SJSA1 (cell line): ENCODE measurements at places on chromosomes 5 and 9. TPM values are rescaled to one million over a fixed set of nuclear protein-coding genes. Genes with fewer than 3 reads are reported as not detected.

DNA sequence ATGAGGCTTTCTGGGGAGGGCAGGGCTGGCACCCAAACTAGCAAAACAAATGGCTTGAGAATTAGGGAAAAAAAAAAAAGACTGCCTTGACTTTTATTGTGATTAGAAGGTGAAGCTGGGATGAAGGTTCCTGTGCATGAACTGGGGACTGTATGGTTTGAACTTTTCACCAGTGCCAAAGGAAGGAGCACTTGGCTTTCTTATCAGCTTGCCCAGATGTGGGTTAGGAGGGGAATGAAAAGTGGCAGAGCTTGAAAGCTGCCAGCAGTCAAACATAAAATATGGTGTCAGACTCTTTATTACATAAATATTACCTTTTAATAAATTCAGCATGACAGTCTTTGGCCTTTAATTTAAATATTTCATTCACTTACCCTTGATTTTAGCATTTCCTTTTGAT is 182.5 kb downstream of the PSAT1 start:
- H3K4me1 ChIP-seq, result no peaks in the 10 kb centered on the region; the same call in 1 of the 2 replicates
- H3K27ac ChIP-seq, result no peak overlapping the region
- H3K4me3 ChIP-seq, result no peak overlapping the region
- no peaks in the 10 kb centered on the region for H3K27me3 ChIP-seq

DNA sequence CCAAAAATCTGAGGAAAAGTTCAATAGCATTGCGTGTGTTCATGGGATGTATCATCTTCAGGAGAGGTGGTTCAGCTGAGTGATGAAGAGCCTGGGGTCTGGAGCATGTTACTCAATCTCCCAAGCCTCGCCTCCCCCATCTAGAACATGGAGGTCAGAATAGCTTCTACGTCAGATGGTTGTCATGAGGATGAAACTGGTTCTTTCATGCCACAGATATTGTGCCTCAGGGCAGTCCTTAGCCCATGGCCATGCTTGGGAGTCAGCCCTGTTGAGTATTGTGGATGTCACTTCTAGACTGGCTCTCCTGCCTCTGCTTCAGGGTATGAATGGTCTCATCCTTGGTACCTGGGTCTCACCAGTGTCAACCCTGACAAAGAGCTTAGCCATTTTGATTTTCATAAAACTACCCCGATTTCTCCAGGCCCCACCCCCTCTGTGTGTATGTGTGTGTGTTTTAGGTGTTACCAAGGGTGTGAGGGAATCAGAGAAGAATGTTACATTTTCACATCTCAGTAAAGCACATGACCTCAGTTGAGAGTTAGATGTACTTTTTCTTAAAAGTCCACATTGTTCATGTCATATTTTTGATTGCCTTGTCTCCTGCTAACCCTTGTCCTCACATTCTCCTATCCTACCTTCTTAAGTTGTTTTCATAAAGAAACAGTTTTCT is 97.8 kb upstream of the CD180 start:
- no peaks in the 10 kb centered on the region for H3K36me3 ChIP-seq
- H3K4me1 ChIP-seq, result no peaks in the 10 kb centered on the region
- no peaks in the 10 kb centered on the region for H3K27me3 ChIP-seq
- no peak overlapping the region for H3K4me3 ChIP-seq
- H3K27ac ChIP-seq, result no peak overlapping the region
- DNase-seq, result no peak

DNA sequence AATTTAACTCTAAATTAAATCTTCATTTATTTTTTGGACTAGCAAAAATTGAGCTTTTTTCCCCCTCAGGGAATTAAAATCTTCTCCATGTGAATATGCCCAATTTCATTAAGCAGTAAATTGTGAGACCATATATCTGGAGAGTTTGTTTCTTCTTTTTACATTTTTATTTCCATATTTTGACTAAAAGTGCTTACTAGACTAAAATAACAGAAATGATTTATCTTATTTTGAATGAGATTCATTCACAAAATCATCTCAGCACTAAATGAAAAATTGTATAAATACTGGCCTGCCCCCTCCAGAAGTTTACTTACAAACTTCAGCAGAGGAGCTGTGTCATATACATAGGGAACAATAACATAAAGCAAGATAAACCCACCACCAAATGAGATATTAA is 26.6 kb downstream of the MAPKAP1 start:
- no peak overlapping the region for H3K27ac ChIP-seq
- no peak overlapping the region for H3K4me3 ChIP-seq
- H3K4me1 ChIP-seq, result peaks cover 14% of the 10 kb centered on the region
- 0 out of 2 replicates have a peak, but pooled peaks cover 8% of the 10 kb centered on the region for H3K36me3 ChIP-seq
- DNase-seq, result no peak
- H3K27me3 ChIP-seq, result no peaks in the 10 kb centered on the region

DNA sequence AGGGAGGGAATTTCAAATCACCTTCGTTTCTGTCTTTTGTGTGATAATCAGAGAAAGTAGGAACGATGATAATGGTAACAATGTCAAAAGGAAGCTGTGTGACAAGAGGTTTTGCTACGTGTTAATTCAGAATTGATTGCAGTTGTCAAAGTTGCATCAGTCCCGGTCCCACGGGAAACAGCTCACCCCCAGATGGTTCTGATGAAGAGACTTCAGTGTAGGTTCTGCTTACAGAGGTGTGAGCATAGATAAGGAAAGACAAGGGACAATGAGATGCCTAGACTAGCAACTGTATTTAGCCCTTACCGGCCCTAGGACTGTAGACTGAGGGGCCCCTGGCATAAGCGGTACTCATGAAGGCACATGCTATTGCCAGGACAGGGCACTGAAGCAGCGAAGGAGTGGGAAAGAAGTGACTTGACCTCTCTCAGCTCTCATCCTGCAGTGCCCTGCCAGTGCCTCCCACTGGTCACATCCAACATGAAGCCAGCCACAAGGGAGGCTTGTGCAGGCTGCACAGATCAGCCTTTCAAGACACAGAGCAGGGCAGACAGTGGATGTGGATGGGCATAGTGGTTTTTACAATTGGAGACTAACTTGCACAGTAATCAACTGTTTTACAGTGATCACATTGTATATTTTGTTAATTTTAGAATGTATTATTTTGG is 21.1 kb downstream of the PDE8B start:
- H3K36me3 ChIP-seq, result no peaks in the 10 kb centered on the region
- DNase-seq, result no peak
- no peak overlapping the region for H3K4me3 ChIP-seq
- H3K27ac ChIP-seq, result no peak overlapping the region

GRCh38 chr5:171644536-171644935 is 141.1 kb upstream of the SMIM23 start:
- no peak overlapping the region for H3K4me3 ChIP-seq
- H3K27ac ChIP-seq, result peak overlapping the region; percentile 58
- peaks cover 74% of the 10 kb centered on the region for H3K4me1 ChIP-seq

GRCh38 chr9:117188394-117188793 is 226.5 kb downstream of the ASTN2 start:
- H3K36me3 ChIP-seq, result no peaks in the 10 kb centered on the region
- H3K27ac ChIP-seq, result no peak overlapping the region
- H3K4me3 ChIP-seq, result no peak overlapping the region

GRCh38 chr5:24067208-24067607 is 559.8 kb downstream of the PRDM9 start:
- no peaks in the 10 kb centered on the region for H3K4me1 ChIP-seq
- DNase-seq, result no peak
- H3K27ac ChIP-seq, result no peak overlapping the region
- no peak overlapping the region for H3K4me3 ChIP-seq

- H3K4me3 ChIP-seq, result no peak overlapping the region
- no peak for DNase-seq
- H3K4me1 ChIP-seq, result peaks cover 15% of the 10 kb centered on the region
- no peaks in the 10 kb centered on the region for H3K27me3 ChIP-seq
These were observed 384.8 kb upstream of the MEF2C start for GRCh38 chr5:89267788-89268187.

GRCh38 chr9:20844916-20845315 is 160.9 kb downstream of the FOCAD start:
- DNase-seq, result no peak
- H3K4me1 ChIP-seq, result no peaks in the 10 kb centered on the region
- no peaks in the 10 kb centered on the region for H3K36me3 ChIP-seq
- no peak overlapping the region for H3K27ac ChIP-seq

- H3K36me3 ChIP-seq, result no peaks in the 10 kb centered on the region
- H3K27me3 ChIP-seq, result no peaks in the 10 kb centered on the region
- DNase-seq, result no peak
- H3K4me3 ChIP-seq, result no peak overlapping the region
These were observed 81.7 kb downstream of the ADAMTS19 start for GRCh38 chr5:129541648-129542251.

DNA sequence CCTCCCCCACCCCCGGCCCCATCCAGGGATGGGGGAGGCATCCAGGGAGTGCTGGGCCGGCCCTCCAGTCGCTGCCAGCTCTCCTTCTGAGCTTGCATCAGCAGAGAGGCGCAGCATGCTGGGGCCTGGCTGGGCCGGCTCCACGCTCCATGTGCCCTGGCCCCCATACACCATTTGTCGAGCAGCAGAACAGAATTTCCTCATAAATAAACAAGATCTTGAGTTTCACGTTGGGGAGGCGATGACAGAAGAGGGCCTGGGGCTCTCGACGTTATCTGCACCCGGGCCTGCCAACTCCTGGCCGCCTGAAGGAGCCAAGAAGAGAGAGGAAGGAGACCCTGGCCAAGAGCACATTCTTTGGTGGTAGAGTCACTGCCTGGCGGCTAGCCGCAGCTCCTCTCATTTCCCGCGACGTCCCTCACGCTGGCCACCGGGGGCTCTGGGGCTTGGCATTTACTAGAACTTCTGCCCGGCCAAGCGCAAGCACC is 177.0 kb downstream of the FGF18 start:
- H3K27ac ChIP-seq, result peak overlapping the region; percentile 26
- H3K27me3 ChIP-seq, result no peaks in the 10 kb centered on the region
- H3K36me3 ChIP-seq, result no peaks in the 10 kb centered on the region
- peaks cover 21% of the 10 kb centered on the region for H3K4me1 ChIP-seq
- DNase-seq, result peak; percentile 95

DNA sequence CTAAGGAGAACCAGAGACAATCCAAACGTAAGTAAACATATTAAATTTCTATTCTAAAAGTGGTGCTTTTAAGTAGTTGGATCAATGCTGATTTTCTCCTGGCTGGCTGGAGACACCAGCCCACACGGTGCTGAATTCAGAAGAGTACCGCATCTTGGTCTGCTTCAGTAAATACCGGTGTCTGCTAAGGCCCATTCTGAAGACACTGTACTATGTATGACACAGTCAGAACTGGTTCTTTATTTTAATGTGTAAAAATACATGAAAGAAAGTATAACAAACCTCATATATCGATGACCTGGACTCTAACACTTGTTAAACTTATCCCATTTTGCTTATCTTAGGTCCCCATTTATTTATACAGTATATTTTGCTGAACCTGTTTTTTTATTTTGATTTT is 32.8 kb downstream of the RAPGEF1 start:
- H3K4me1 ChIP-seq, result peaks cover 35% of the 10 kb centered on the region
- no peak overlapping the region for H3K27ac ChIP-seq
- H3K36me3 ChIP-seq, result no peaks in the 10 kb centered on the region
- DNase-seq, result no peak
- H3K4me3 ChIP-seq, result no peak overlapping the region

GRCh38 chr9:95382433-95382832 is 64.9 kb upstream of the FANCC start:
- H3K27me3 ChIP-seq, result no peaks in the 10 kb centered on the region
- peaks cover 51% of the 10 kb centered on the region for H3K4me1 ChIP-seq
- DNase-seq, result peak; percentile 22
- H3K27ac ChIP-seq, result peak overlapping the region; percentile 84
- no peak overlapping the region for H3K4me3 ChIP-seq
- H3K36me3 ChIP-seq, result no peaks in the 10 kb centered on the region; the same call in 1 of the 2 replicates

DNA sequence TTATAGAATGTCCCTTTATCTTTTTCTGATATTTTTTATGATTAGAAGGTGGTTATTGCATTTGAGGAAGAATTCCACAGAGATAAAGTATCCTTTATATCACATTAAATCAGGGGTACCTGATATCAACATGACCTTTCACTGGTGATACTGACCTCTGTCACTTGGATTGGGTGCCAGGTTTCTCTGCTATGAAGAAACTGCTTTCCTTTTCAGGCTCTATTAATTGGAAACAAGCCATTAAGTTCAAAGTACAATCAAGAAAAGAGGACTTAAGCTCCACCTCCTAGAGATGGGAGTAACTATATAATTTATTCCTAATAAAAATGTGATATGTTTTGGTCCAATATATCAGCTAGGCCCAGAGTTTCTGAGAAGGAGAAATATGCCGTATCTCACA is 514.6 kb upstream of the TYRP1 start:
- no peaks in the 10 kb centered on the region for H3K4me1 ChIP-seq
- no peak overlapping the region for H3K4me3 ChIP-seq
- no peaks in the 10 kb centered on the region for H3K36me3 ChIP-seq
- no peak overlapping the region for H3K27ac ChIP-seq
- H3K27me3 ChIP-seq, result no peaks in the 10 kb centered on the region
- no peak for DNase-seq

DNA sequence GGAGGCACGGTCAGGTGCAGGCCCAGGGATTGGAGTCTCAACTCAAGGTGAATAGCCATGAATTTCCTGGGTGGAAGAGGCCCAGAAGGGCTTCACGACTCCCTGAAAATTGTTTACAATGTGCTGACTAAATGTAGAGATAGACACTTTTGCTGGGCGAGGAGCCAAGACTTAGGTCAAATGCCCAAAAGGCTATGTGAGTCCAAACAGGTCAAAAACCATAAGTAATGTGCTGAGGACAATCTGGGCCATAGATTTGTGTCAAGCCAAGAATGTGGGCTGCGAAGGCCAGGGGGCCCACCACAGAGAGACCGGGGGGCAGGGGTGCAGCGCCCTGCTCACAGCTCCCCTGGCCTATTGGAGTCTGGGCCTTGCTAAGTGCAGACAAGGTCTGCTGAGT is 197.8 kb downstream of the HSPA4 start:
- no peak overlapping the region for H3K4me3 ChIP-seq
- no peaks in the 10 kb centered on the region for H3K36me3 ChIP-seq
- H3K27ac ChIP-seq, result no peak overlapping the region
- no peaks in the 10 kb centered on the region for H3K27me3 ChIP-seq
- H3K4me1 ChIP-seq, result peaks cover 34% of the 10 kb centered on the region
- DNase-seq, result no peak

GRCh38 chr5:91816681-91817080 is 433.6 kb upstream of the ARRDC3 start:
- no peaks in the 10 kb centered on the region for H3K27me3 ChIP-seq
- no peak for DNase-seq
- no peaks in the 10 kb centered on the region for H3K4me1 ChIP-seq
- no peak overlapping the region for H3K27ac ChIP-seq
- no peaks in the 10 kb centered on the region for H3K36me3 ChIP-seq
- no peak overlapping the region for H3K4me3 ChIP-seq

GRCh38 chr5:120528609-120529008 is 64.5 kb downstream of the PRR16 start:
- H3K27ac ChIP-seq, result no peak overlapping the region
- no peaks in the 10 kb centered on the region for H3K36me3 ChIP-seq
- H3K4me3 ChIP-seq, result no peak overlapping the region
- no peaks in the 10 kb centered on the region for H3K27me3 ChIP-seq
- DNase-seq, result no peak

Gene FBP1
- not detected in 2 replicates for total RNA-seq

Gene PIP5K1B
- not detected in 2 replicates for total RNA-seq

Gene SH3PXD2B
- total RNA-seq, result 23.2 and 32.3 TPM in 2 replicates

Gene TRIM7
- 28.0 and 45.2 TPM in 2 replicates for total RNA-seq

Gene QSOX2
- 19.3 and 22.0 TPM in 2 replicates for total RNA-seq

Gene SH3GL2
- 0.37 TPM in 1 of 2 replicates, not detected in the other for total RNA-seq

Gene ZNF622
- 69.1 and 70.2 TPM in 2 replicates for total RNA-seq

Gene MINAR2
- total RNA-seq, result not detected in 2 replicates

Gene TUSC1
- total RNA-seq, result not detected in 2 replicates
